ENCODE measurements at places on chromosomes 4 and X. TPM values are rescaled to one million over a fixed set of nuclear protein-coding genes. Genes with fewer than 3 reads are reported as not detected.

Gene FRMD7
- total RNA-seq, result not detected

Gene CT47A1
- not detected for total RNA-seq

- H3K27ac ChIP-seq, result no peak overlapping the region
- no peaks in the 10 kb centered on the region for H3K27me3 ChIP-seq
- no peaks in the 10 kb centered on the region for H3K36me3 ChIP-seq
- H3K4me3 ChIP-seq, result no peak overlapping the region
- DNase-seq, result no peak
- H3K4me1 ChIP-seq, result no peaks in the 10 kb centered on the region
These were observed 68.6 kb downstream of the CAMK2D start for GRCh38 chr4:113692809-113693411.

Gene WAS
- total RNA-seq, result 0.61 TPM

DNA sequence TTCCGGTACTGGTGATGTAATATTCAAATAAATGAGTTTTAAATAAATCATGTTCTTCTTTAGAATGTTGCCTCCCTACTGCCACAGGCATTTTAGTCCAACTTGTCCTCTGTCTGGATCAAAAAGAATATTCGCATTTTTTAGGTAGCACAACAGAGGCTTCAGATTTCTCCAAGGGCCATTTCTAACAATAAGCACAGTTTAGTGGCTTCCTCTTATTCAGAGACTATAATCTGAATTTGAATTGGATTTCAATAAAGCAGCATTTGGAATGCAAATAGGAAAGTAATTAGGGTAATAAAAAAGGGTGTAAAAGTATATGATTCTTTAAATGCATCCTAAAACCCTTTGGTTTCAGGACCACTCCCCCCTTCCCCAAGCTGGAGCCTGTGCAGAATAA, 167.9 kb upstream of the GLRA2 start:
- no peak overlapping the region for H3K27ac ChIP-seq
- H3K36me3 ChIP-seq, result peaks cover 5% of the 10 kb centered on the region
- no peak overlapping the region for H3K4me3 ChIP-seq
- no peak for DNase-seq
- H3K4me1 ChIP-seq, result no peaks in the 10 kb centered on the region
- H3K27me3 ChIP-seq, result no peaks in the 10 kb centered on the region

DNA sequence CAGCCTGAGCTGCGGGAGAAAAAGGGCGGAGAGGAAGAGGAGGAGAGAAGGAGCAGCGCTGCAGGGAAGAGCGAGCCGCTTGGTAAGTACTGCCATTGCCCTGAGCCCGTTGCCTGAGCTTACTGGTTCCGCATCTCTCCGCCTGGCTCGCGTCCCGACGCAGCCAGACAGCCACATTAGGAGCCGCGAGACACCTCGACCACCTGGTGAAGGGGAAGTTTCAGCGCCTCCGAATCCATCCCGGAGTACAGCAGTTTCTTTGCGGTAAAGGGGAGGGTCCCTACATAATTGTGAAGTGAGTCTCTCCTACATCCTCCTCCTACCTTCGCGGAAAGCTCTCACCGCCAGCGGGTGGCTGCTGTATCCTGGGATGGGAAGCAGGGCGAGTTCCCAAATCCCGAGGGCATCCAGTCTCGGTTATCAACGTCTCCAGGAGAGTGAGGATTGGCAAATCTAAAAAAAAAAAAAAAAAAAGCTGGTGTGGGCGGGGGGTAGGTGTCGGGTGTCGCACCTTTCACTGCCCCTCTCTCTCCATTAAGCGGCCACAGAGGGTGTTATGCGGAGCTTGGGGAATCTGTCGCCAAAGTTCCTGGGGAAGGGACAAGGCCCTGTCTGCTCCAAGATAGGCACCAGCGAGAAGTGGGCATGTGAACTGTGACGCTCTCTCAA, 7.9 kb downstream of the TBX22 start:
- H3K36me3 ChIP-seq, result no peaks in the 10 kb centered on the region
- H3K27ac ChIP-seq, result no peak overlapping the region
- H3K4me1 ChIP-seq, result no peaks in the 10 kb centered on the region
- DNase-seq, result peak; percentile 47
- no peaks in the 10 kb centered on the region for H3K27me3 ChIP-seq
- H3K4me3 ChIP-seq, result peak overlapping the region; percentile 89

GRCh38 chr4:29326816-29327215, 1393.4 kb upstream of the PCDH7 start:
- H3K27ac ChIP-seq, result no peak overlapping the region
- H3K4me1 ChIP-seq, result no peaks in the 10 kb centered on the region
- DNase-seq, result no peak
- H3K4me3 ChIP-seq, result no peak overlapping the region
- no peaks in the 10 kb centered on the region for H3K36me3 ChIP-seq
- no peaks in the 10 kb centered on the region for H3K27me3 ChIP-seq

- H3K4me1 ChIP-seq, result no peaks in the 10 kb centered on the region
- H3K4me3 ChIP-seq, result no peak overlapping the region
- no peak for DNase-seq
- peaks cover 41% of the 10 kb centered on the region for H3K36me3 ChIP-seq
- H3K27ac ChIP-seq, result no peak overlapping the region
These were observed 92.0 kb downstream of the PRKX start for GRCh38 chrX:3621414-3621813.

- H3K36me3 ChIP-seq, result no peaks in the 10 kb centered on the region
- DNase-seq, result no peak
- no peak overlapping the region for H3K27ac ChIP-seq
- no peaks in the 10 kb centered on the region for H3K4me1 ChIP-seq
These were observed 81.4 kb downstream of the ANTXR2 start for GRCh38 chr4:79991601-79992000.

DNA sequence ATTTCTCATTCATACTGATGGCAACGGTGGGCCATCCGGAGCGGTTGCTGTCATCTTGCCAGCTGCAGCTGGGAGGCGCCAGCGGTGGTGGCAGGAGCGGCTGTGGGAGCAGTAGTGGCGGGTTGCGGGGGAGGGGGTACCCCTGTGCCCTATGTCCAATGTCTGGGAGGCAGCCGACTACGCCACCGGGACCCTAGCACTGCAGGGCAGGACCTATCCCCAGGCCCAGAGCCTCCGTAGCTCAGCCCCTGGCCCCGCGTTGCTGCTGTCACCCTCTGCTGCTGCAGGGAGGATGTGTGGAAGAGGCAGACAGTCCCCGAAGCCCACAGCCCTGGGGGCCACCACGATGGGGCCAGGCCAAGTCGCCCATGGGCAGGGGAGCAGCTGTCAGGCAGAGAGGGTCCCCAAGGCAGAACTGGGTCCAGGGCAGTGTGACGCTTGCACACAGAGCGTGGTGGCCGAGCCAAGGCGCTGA, 10.0 kb upstream of the SPP1 start:
- no peak overlapping the region for H3K27ac ChIP-seq
- no peaks in the 10 kb centered on the region for H3K36me3 ChIP-seq
- no peaks in the 10 kb centered on the region for H3K27me3 ChIP-seq

DNA sequence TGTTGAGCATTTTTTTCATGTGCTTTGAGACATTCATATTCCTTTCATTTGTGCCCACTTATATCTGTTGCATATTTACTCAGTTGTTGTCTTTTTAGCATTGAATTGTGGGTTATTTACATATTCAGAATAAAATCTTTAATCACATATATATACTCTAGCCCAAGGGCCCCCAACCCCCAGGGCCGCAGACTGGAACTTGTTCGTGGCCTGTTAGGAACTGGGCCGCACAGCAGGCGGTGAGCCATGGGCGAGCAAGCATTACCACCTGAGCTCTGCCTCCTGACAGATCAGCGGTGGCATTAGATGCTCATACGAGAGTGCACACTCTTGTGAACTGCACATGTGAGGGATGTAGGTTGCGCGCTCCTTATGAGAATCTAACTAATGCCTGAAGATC, 480.6 kb downstream of the KCTD8 start:
- no peaks in the 10 kb centered on the region for H3K4me1 ChIP-seq
- H3K27ac ChIP-seq, result no peak overlapping the region
- no peak overlapping the region for H3K4me3 ChIP-seq
- no peaks in the 10 kb centered on the region for H3K27me3 ChIP-seq
- no peak for DNase-seq

DNA sequence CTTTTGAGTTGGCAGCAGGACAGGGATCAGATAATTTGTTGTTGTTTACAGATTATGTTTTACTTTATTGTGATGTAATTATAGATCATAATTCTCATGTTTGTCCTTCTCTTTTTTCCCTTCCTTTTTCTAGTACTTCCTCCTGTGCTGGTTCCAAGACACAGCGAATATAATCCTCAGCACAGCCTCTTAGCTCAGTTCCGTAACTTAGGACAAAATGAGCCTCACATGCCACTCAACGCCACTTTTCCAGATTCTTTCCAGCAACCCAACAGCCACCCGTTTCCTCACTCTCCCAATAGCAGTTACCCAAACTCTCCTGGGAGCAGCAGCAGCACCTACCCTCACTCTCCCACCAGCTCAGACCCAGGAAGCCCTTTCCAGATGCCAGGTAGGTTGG, 58.0 kb downstream of the SMAD1 start:
- H3K27ac ChIP-seq, result no peak overlapping the region
- DNase-seq, result no peak
- peaks cover 6% of the 10 kb centered on the region for H3K36me3 ChIP-seq
- no peaks in the 10 kb centered on the region for H3K27me3 ChIP-seq
- no peaks in the 10 kb centered on the region for H3K4me1 ChIP-seq

GRCh38 chr4:71202705-71203104, 136.1 kb upstream of the SLC4A4 start:
- peaks cover 4% of the 10 kb centered on the region for H3K4me1 ChIP-seq
- no peak for DNase-seq
- no peak overlapping the region for H3K4me3 ChIP-seq
- H3K36me3 ChIP-seq, result no peaks in the 10 kb centered on the region
- H3K27me3 ChIP-seq, result no peaks in the 10 kb centered on the region

GRCh38 chr4:7426525-7427171, 8.1 kb downstream of the PSAPL1 start:
- no peaks in the 10 kb centered on the region for H3K4me1 ChIP-seq
- no peaks in the 10 kb centered on the region for H3K36me3 ChIP-seq
- H3K27me3 ChIP-seq, result no peaks in the 10 kb centered on the region

Gene SPARCL1
- 0.17 TPM for total RNA-seq

Gene PLP2
- 12.1 TPM for total RNA-seq

GRCh38 chr4:123477711-123478209, 81.2 kb downstream of the SPRY1 start:
- no peaks in the 10 kb centered on the region for H3K36me3 ChIP-seq
- no peak overlapping the region for H3K27ac ChIP-seq
- H3K4me1 ChIP-seq, result peaks cover 3% of the 10 kb centered on the region
- no peaks in the 10 kb centered on the region for H3K27me3 ChIP-seq

GRCh38 chrX:103428525-103428924, 52.2 kb downstream of the BEX3 start:
- H3K36me3 ChIP-seq, result peaks cover 10% of the 10 kb centered on the region
- H3K4me3 ChIP-seq, result no peak overlapping the region
- H3K4me1 ChIP-seq, result peaks cover 7% of the 10 kb centered on the region
- no peak for DNase-seq
- H3K27ac ChIP-seq, result no peak overlapping the region
- H3K27me3 ChIP-seq, result no peaks in the 10 kb centered on the region

DNA sequence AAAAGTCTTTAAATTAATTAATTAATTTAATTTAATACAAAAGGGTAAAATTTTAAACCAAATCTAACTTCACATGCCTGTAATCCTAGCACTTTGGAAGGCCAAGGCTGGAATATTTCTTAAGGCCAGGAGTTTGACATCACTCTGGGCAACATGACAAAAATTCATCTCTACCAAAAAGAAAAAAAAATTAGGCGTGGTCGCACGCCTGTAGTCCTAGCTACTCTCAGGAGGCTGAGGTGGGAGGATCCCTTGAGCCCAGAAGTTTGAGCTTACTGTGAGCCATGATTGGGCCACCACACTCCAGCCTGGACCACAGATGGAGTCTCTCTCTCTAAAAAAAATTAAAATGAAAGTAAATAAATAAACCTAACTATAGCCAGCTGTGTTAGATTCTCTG, 39.2 kb upstream of the ANTXR2 start:
- no peaks in the 10 kb centered on the region for H3K4me1 ChIP-seq
- H3K4me3 ChIP-seq, result no peak overlapping the region
- no peak overlapping the region for H3K27ac ChIP-seq
- no peaks in the 10 kb centered on the region for H3K27me3 ChIP-seq
- H3K36me3 ChIP-seq, result no peaks in the 10 kb centered on the region
- no peak for DNase-seq

DNA sequence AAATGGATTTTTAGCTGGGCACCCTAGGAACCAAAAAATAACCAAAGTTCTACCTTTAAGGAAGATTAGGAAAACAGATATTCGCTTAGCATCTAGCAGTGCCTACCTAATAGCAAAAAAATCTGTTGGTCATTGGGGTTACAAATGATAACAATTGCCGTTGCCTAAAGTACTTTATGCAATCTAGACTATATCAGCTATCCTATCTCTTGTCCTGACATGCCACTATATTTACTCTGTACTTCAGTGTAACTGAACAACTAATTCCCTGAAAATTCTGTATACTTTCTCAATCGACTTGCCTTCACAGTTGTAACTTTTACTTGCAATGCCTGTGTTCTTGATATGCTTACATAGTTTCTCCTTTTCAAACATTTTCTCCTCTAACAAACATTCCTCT, 282.9 kb upstream of the PCDH7 start:
- DNase-seq, result no peak
- H3K27ac ChIP-seq, result no peak overlapping the region
- H3K4me3 ChIP-seq, result no peak overlapping the region
- no peaks in the 10 kb centered on the region for H3K36me3 ChIP-seq
- H3K27me3 ChIP-seq, result no peaks in the 10 kb centered on the region
- no peaks in the 10 kb centered on the region for H3K4me1 ChIP-seq

DNA sequence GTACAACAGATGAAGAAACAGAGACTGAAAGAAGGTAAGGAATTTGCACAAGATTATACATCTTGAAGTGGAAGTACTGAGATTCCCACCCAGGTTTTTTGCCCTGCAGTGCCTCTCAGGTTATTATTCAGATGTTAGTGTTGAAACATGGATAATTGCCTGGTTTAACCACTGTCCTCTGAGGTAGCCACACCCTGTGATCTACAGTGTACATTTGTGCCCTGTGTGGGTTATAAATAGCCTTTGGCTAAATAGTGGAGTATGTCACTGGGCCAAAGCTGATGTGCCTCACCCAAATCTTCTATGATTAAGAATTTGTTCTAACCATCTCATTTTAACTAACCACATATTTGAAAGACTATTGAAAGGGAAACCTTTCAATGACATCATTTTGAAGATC, 5.4 kb upstream of the ASB5 start:
- no peak overlapping the region for H3K4me3 ChIP-seq
- DNase-seq, result no peak
- no peaks in the 10 kb centered on the region for H3K4me1 ChIP-seq
- H3K27me3 ChIP-seq, result no peaks in the 10 kb centered on the region

GRCh38 chrX:131621650-131622049, 77.8 kb downstream of the OR13H1 start:
- no peak overlapping the region for H3K4me3 ChIP-seq
- H3K27me3 ChIP-seq, result no peaks in the 10 kb centered on the region
- H3K4me1 ChIP-seq, result no peaks in the 10 kb centered on the region
- H3K27ac ChIP-seq, result no peak overlapping the region
- DNase-seq, result no peak

DNA sequence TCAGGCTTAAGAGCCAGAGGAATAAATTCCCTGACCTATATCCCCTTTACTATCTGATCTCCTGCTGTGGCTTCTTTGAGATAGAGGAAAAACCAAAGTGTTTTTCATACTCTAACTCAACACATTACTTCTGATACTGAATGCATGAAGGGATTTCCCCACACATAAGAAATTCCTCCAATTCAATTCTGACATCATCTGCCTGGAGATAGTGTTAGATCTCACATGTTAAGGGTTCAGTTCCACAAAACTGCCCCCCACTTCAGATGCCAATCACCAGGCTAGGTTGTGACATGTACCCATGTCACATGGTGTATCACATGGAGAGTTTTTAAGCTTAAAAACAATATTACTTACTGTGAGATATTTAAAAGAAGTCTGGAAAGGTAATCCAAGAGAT, 46.8 kb downstream of the GSTCD start:
- no peaks in the 10 kb centered on the region for H3K4me1 ChIP-seq
- no peak for DNase-seq
- no peaks in the 10 kb centered on the region for H3K27me3 ChIP-seq
- no peak overlapping the region for H3K4me3 ChIP-seq
- no peak overlapping the region for H3K27ac ChIP-seq

All from H9 (cell line).